Keratinocyte (primary cell): ENCODE measurements at places on chromosomes 12 and 14. TPM values are rescaled to one million over a fixed set of nuclear protein-coding genes. Genes with fewer than 3 reads are reported as not detected.

DNA sequence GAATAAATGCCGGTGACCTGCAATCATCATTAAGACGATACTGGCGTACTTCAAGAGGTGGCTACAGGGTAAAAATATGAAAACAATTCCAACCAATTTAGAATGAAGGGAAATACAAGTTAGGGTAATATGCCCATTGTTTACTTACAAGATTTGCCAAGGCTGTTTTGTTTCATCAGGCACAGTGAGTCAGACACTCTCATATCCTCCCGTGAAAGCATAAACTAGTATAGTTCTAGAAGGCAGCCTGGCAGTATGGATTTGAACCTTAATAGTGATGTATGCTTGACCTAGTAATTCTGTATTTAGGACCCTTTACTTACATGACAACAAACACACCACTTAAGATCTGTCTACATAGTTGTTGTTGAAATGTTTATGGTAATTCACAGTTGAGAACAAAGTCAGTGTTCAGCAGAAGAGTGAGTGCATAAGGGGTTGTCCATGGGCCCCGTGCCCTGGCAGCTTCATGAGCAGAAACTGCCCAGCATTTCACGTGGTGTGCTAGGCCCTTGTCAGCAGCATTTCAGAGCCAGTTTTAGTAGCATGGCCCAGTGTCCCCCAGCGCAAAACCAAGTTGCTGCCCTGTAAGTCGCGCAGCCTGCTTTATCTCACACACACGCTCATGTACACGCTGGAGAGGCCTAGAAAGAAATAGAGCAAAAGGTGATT is 80.8 kb downstream of the EP400 start:
- no peak for DNase-seq

GRCh38 chr14:63435838-63436237 is 107.3 kb downstream of the PPP2R5E start:
- no peak for DNase-seq

DNA sequence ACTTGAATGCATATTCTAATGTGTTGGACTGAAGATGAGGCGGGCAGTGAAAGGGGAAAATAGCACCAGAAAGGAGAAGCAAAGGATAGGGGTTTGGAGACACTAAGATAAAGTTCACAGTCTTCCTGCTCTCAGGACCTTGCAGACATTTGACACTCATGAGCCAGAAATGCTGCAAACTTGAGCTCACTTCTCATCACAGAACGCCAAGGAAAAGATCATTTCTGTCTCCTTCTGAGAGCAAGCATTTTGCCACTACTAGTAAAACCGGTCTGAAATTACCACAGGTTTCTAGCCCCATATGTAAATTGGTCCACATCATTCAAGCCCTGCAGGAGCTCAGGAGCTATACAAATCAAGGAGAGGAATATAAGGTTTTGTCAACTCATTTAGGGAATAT is 44.6 kb upstream of the ANO2 start:
- no peak for DNase-seq

Gene STXBP6
- polyA plus RNA-seq = 0.63 to 1.4 TPM (median 0.94 TPM) in 3 replicates

Gene KCNA1
- not detected in 3 replicates for polyA plus RNA-seq

Gene CLEC4A
- polyA plus RNA-seq = 0.28 to 0.56 TPM (median 0.31 TPM) in 3 replicates
